Activated effector memory CD4-positive, alpha-beta T cell treated with Interleukin-2 at 50 U/mL for 16 hours (primary cell): ENCODE measurements at places on chromosomes 7 and 10.

DNA sequence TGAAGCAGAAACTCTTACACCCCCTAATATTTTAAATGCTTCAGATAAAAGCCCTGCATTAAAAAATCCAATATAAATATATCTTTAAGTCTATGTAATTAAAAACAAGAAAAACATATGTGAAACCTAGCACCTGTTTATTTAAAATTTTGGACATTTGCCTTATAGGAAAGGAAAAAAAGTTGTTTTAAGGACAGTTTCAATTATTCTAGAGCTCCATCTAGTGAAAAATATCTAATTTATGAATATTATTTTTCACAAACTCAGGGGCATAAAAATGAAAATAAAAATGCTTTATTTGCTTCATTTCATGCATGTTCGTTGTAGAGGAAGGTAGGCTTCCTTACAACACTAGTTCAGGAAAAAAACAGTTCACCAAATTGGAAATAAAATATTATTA lies 26.1 kb downstream of the ENKUR start:
- no peak for DNase-seq

GRCh38 chr10:93412801-93413200 lies 69.3 kb downstream of the MYOF start:
- no peak for DNase-seq

DNA sequence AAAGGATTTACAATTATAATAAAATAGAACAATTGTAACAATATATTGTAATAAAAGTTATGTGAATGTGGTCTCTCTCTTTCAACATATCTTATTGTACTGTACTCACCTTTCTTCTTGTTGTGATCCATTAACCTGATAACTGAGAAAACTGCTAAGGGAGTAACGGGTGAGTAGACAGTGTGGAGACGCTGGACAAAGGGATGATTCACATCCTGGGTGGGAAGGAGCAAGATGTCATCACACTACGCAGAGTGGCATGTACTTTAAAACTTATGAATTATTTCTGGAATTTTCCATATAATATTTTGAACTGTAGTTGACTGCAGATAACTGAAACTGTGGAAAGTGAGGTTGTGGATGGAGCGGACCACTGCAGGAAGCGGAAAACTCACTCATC lies 91.2 kb upstream of the PLPP4 start:
- no peak for DNase-seq

DNA sequence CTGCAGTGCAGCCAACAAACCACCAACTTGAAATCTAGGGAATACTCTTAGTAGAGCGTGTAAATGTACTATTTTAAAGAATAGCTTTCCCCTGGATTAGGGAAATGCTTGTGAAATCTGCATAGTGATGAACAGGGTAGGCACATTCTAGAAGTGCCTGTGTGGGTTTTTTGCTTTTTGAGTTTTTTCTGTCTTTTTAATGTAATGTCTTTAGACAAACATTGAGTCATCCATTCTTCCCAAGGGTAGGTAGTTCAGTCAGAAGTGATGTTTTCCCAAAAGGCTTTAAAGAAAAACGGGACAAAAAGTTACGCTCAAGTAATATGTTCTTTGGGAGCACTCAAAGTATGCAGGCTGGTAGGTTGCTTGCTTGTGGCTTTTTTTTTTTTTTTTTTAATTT lies 130.0 kb downstream of the AUTS2 start:
- DNase-seq = no peak

GRCh38 chr7:3835109-3835508 lies 534.1 kb downstream of the SDK1 start:
- no peak for DNase-seq

DNA sequence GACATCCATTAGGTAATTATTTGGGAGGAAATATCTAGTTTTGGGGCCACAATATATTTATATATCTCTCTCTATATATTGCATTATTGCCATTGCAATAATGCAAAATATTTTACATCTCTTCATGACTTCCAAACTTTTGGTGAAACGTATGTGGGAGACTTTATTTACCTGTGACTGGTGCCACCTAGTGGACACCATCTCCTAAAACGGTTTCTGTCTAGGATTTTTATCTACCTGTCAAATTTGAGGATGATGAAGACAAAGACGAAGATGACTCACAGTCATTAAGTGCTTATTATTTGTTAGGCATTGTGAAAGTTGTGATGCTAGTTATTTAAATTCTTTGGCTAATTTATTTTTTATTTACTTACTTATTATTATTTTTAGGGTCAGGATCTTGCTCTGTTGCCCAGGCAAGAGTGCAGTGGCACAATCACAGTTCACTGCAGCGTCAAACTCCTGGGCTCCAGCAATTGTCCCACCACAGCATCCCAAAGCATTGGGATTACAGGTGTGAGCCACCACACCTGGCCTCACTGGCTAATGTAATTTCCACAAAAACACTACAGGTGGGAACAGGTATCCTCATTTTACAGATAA lies 18.7 kb upstream of the CBLL1 start:
- no peak for DNase-seq

- peak; percentile 5 for DNase-seq
Observed at GRCh38 chr7:141073173-141073640, 657 bp upstream of the TMEM178B start.

DNA sequence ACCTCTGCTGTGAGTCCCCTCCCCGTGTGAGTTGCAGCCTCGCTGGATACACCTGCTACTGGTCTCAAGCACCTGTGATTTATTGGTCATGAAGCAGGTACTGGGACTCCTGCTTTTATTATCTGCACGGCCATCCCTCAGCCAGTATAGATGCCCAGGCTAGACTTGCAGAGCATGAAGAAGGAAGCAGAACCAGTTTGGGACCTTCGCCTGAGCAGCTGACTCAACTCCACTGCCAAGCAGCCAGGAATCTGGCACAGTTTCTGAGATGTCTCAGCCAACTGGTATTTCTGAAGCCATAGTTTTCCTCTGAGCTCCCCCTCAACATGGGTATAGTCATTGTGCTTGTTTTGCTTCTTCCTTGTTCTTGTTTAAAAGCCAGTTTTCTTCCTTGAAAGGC lies 28.0 kb upstream of the SLC39A12 start:
- DNase-seq = no peak

DNA sequence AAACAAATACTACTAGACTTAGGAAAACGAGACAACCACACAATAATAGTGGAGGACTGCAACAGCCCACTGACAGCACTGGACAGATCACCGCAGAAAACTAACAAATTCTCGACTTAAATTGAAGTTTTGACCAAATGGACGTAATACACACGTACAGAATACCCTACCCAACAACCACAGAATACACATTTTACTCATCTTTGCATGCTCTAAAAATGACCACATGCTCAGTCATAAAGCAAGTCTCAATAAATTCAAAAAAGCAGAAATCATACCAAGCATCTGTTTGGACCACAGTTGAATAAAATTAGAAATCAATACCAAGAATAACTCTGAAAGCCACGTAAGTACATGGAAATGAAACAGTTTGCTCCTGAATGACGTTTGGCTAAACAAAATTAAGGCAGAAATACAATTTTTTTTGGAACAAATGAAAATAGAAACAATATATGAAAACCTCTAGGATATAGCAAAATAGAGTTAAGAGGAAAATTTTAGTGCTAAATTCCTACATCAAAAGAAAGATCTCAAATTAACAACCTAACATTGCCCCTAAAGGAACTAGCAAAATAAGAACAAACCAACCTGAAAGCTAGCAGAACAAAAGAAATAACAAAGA lies 30.6 kb downstream of the MAPK8 start:
- DNase-seq = no peak

GRCh38 chr10:51389415-51390321 lies 309.7 kb downstream of the CSTF2T start:
- no peak for DNase-seq

DNA sequence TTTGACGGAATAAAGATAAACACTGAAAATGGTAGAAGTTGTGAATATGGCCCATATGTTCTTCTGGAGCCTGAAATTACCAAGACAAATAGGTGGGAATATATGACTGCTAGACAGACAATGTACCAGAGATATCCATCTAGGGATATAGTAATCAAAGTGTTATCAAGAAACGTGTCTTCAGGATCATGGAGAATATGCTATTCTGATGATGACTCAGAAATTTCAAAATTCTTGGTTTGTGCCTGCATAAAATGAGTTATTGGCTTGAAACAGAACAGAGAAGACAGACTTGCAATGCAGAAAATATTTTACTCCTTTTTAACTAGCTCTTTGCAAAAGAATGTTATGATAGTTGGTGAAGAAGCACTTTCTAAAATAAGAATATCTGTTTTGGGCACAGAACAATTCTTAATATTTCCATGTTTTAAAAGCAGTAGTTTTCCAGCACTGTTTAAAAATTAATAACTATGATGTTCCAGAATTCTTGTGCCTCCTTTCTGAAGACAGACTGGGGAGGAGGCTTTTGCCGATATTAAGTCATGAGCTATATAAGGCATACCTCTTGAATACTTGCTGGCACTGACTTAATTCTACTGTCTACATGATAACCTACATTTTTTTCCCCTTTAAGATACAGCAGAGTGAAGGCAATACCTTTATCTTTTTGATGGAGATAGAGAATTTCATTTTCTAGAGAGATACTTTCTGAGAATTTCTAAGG lies 34.4 kb upstream of the CABCOCO1 start:
- no peak for DNase-seq

DNA sequence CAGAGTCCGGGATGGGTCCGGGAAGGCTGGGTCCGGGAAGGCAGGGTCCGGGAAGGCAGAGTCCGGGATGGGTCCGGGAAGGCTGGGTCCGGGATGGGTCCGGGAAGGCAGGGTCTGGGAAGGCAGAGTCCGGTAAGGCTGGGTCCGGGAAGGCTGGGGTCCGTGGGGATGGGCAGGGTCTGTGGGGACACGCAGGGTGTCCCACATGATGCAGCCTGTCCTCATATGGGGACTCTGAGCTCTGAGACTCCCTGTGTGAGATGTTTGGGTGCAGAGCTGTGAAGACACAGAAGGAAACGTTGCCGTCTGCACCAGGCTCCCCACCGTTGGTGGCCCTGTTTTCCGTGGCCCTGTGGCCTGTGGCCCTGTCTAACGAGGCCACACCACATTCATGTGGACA lies 45.7 kb upstream of the ADGRA1 start:
- DNase-seq = no peak
